Central memory CD8-positive, alpha-beta T cell (primary cell): ENCODE measurements at places on chromosomes 1 and 21.

DNA sequence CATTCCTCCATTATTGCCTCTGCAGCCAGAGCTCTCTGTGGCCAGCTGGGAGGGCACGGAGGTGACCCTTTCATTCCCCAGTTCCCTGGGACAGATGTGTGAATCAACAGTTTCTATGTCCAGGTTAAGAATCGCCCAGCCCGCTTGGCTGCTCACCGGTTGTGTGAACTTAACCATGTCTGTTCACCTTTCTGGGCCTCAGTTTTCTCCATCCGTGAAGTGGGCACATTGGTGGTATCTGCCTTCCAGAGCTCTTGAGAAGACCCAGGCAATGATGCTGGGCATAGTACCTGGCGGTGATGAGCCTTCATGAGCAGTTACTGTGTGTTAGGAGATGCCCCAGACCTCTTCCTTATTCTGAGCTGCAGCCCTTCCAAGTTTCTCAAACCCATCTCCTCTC is 238.3 kb downstream of the MATN1 start:
- H3K27me3 ChIP-seq, result no peaks in the 10 kb centered on the region
- H3K4me3 ChIP-seq, result no peak overlapping the region
- no peak overlapping the region for H3K27ac ChIP-seq
- no peaks in the 10 kb centered on the region for H3K36me3 ChIP-seq
- H3K4me1 ChIP-seq, result no peaks in the 10 kb centered on the region

DNA sequence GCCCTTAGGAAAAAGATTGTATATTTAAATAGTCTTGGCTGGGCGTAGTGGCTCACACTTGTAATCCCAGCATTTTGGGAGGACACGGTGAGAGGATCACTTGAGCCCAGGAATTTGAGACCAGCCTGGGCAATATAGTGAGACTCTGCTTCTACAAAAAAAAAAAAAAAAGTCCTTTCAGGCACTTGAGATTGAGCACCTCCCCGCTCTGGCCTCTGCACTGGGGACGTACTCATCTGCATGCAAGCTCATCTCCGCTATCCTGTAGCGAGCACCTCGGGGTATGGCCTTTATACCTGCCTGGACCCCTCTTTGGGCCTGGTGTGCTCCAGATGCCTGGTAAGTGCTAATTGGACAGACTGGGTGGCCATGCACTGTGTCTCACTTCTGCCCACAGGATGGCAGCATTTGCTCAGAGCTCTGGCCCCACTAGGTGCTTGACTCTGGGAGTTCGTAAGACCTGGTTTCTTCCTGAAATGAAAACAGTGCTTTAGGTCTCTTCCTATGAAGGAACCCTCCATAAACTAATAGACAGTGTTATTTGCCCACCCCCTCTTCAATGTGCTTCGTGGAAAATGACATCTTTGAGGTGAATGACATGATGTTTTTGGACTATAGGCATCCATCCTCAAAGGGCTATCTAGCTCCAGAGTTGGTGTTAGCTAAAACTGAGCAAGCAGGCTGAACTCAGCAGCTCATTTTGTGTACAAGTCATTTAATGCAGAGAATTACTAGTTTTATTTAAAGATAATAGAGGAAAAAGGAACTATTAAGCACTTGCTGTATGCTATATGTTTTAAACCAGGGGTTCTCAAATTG is 61.7 kb upstream of the ADAR start:
- no peak overlapping the region for H3K27ac ChIP-seq
- H3K4me3 ChIP-seq, result no peak overlapping the region
- H3K36me3 ChIP-seq, result no peaks in the 10 kb centered on the region

DNA sequence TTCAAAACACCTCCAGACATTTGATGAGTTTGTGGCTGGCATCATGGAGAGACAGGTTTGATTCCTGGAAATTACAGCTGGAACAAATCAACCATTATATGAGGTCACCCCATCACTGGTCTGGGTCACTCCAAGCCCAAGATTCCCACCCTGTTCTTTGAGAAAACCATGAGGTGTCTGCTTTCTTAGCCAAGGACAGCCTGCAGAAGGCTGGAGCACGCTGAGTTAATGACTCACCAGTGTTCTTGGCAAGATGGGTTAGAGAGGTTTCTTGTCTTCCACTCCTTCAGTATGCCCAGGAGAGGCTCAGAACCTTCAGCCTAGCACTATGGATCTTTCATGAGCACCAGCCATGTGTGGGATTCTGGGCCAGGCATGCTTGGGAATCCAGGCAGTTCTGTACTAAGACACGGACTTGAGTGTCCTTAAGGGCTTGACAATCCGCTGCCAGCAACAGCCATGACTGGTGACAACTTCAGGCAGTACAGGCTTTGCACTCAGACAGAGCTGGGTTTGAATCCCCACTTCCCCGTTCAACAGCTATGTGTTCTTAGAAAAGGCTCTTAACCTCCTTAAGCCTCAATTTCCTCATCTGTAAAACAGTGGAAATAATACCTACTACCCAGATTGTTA is 43.9 kb downstream of the GRHL3 start:
- H3K27me3 ChIP-seq, result no peaks in the 10 kb centered on the region
- H3K27ac ChIP-seq, result no peak overlapping the region

DNA sequence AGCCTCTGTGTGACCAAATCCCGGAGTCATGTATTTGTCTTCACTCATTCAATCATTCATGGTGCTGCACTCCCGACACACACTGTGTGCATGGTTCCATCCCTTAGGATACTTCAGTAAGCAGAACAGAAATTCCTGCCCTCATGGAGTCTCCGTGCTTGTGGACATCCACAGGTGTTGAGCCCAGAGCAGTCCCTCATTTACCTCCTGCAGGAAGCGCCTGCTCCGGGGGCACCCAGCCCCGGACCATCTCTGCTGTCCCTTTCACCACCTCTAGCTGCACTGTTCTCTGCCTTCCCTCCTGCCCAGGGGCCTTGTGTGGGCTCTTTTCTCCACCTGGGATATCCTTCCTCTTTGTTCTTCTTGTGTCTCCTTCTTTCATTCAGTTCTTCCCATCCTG is 9.5 kb upstream of the ZBTB21 start:
- no peaks in the 10 kb centered on the region for H3K4me1 ChIP-seq
- peaks cover 36% of the 10 kb centered on the region for H3K27me3 ChIP-seq
- no peak for DNase-seq
- no peak overlapping the region for H3K4me3 ChIP-seq
- H3K36me3 ChIP-seq, result no peaks in the 10 kb centered on the region

GRCh38 chr1:18657506-18658201 is 27.0 kb downstream of the PAX7 start:
- H3K4me3 ChIP-seq, result no peak overlapping the region
- H3K4me1 ChIP-seq, result peaks cover 6% of the 10 kb centered on the region
- no peaks in the 10 kb centered on the region for H3K36me3 ChIP-seq
- peaks cover 87% of the 10 kb centered on the region for H3K27me3 ChIP-seq
- DNase-seq, result no peak

GRCh38 chr1:195754303-195754702 is 853.9 kb downstream of the KCNT2 start:
- DNase-seq, result no peak
- no peaks in the 10 kb centered on the region for H3K36me3 ChIP-seq
- H3K4me3 ChIP-seq, result no peak overlapping the region
- no peak overlapping the region for H3K27ac ChIP-seq
- H3K27me3 ChIP-seq, result no peaks in the 10 kb centered on the region

- H3K27ac ChIP-seq, result no peak overlapping the region
- H3K4me1 ChIP-seq, result no peaks in the 10 kb centered on the region
- no peak for DNase-seq
- no peaks in the 10 kb centered on the region for H3K27me3 ChIP-seq
- H3K36me3 ChIP-seq, result no peaks in the 10 kb centered on the region
Measured at GRCh38 chr21:28336314-28336713, 656.4 kb downstream of the LTN1 start.

- H3K27me3 ChIP-seq, result no peaks in the 10 kb centered on the region
- no peak overlapping the region for H3K4me3 ChIP-seq
- no peaks in the 10 kb centered on the region for H3K36me3 ChIP-seq
- DNase-seq, result no peak
Measured at GRCh38 chr21:15289896-15290841, 225.4 kb upstream of the NRIP1 start.

- no peak overlapping the region for H3K27ac ChIP-seq
- peaks cover 1% of the 10 kb centered on the region for H3K36me3 ChIP-seq
- no peaks in the 10 kb centered on the region for H3K27me3 ChIP-seq
- H3K4me1 ChIP-seq, result no peaks in the 10 kb centered on the region
Measured at GRCh38 chr1:224486801-224487583, 52.4 kb upstream of the WDR26 start.

GRCh38 chr1:241470908-241471590 is 48.5 kb downstream of the FH start:
- DNase-seq, result no peak
- H3K4me3 ChIP-seq, result no peak overlapping the region

GRCh38 chr1:226560243-226560642 is 11.7 kb downstream of the STUM start:
- no peak for DNase-seq
- no peaks in the 10 kb centered on the region for H3K36me3 ChIP-seq
- no peaks in the 10 kb centered on the region for H3K4me1 ChIP-seq
- peaks cover 18% of the 10 kb centered on the region for H3K27me3 ChIP-seq
- no peak overlapping the region for H3K27ac ChIP-seq

- no peaks in the 10 kb centered on the region for H3K36me3 ChIP-seq
- no peak overlapping the region for H3K4me3 ChIP-seq
- no peak for DNase-seq
- peaks cover 1% of the 10 kb centered on the region for H3K4me1 ChIP-seq
Measured at GRCh38 chr1:3038571-3039181, 17.4 kb downstream of the ACTRT2 start.

DNA sequence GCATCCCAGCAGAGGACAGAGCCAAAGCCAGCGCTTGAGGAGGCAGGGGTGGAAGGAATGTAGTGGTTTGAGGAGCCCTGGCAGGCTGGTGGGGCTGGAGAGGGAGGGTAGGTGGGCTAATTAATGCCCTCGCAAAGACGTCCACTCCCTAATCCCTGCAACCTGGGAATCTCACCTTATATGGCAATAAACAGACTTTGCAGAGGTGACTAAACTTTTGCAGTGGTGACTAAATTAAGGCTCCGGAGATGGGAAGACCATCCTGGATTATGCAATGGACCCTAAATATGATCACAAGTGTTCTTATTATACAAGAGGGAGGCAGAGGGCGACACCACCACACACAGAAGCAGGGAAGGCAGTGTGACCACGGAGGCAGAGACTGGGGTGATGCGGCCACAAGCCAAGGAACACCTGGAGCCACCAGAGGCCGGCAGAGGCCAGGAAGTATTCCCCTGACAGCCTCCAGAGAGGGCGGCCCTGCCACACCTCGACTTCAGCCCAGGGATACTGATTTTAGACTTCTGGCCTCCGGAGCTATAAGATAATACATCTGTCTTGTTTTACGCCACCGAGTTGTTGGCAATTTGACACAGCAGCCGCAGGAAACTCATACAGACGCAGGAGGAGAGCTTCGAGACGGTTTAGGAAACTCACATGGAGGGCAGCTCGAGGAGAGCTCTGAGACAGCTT is 23.1 kb upstream of the NPPB start:
- no peak overlapping the region for H3K27ac ChIP-seq
- H3K27me3 ChIP-seq, result peaks cover 52% of the 10 kb centered on the region
- H3K4me1 ChIP-seq, result no peaks in the 10 kb centered on the region
- no peaks in the 10 kb centered on the region for H3K36me3 ChIP-seq

- no peak overlapping the region for H3K4me3 ChIP-seq
- no peak for DNase-seq
- H3K4me1 ChIP-seq, result no peaks in the 10 kb centered on the region
- H3K27me3 ChIP-seq, result peaks cover 11% of the 10 kb centered on the region
- H3K27ac ChIP-seq, result no peak overlapping the region
- H3K36me3 ChIP-seq, result peaks cover 4% of the 10 kb centered on the region
Measured at GRCh38 chr21:35197992-35198431, 148.9 kb upstream of the RUNX1 start.

- peaks cover 28% of the 10 kb centered on the region for H3K36me3 ChIP-seq
- no peak overlapping the region for H3K4me3 ChIP-seq
- H3K27ac ChIP-seq, result no peak overlapping the region
- no peak for DNase-seq
- H3K4me1 ChIP-seq, result no peaks in the 10 kb centered on the region
- no peaks in the 10 kb centered on the region for H3K27me3 ChIP-seq
Measured at GRCh38 chr1:109926662-109927300, 16.1 kb downstream of the CSF1 start.

GRCh38 chr1:154423304-154423987 is 18.3 kb downstream of the IL6R start:
- H3K36me3 ChIP-seq, result peaks cover under 1% of the 10 kb centered on the region
- H3K27ac ChIP-seq, result no peak overlapping the region
- H3K4me1 ChIP-seq, result peaks cover 22% of the 10 kb centered on the region
- no peaks in the 10 kb centered on the region for H3K27me3 ChIP-seq

DNA sequence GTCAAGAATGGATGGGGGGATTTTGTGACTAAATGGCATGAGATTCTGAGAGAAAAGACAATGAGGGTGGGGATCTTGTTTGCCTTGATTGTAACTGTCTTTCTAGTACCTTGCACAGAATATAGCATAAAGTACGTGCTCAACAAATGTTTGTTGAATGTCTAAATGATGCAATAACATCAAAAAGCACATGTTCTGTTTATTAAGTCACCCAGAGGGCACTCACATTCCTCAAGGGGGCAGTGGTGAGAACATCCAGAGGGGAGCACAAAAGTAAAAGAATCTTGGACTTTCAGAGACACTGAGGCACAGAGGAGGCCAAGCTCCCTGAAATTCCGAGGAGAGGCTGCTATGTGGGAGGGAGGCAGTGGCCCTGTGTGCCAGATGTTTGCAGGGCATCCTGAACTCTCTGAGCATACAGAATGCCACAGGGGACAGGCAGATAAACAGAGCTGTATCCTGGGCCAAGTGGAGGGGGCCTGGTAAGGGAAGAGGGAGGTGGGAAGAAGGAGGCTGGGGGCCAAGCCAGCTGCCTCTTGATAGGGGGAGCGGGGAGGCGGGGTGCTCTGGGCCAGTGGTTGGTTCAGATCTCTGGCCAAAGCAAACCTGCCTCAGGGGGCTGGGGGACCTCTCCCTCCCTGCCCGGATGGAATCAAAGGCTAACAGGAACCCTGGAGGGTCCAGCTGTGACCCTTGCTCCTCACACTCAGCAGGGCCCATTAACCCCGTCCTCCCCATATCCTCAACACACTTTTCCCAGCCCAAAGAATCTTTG is 6.5 kb upstream of the ATP1A2 start:
- H3K36me3 ChIP-seq, result no peaks in the 10 kb centered on the region
- no peak overlapping the region for H3K27ac ChIP-seq
- H3K27me3 ChIP-seq, result peaks cover 12% of the 10 kb centered on the region
- H3K4me3 ChIP-seq, result no peak overlapping the region
- no peaks in the 10 kb centered on the region for H3K4me1 ChIP-seq
- no peak for DNase-seq

- H3K4me3 ChIP-seq, result no peak overlapping the region
- no peaks in the 10 kb centered on the region for H3K36me3 ChIP-seq
- no peak for DNase-seq
- H3K27me3 ChIP-seq, result no peaks in the 10 kb centered on the region
- peaks cover 5% of the 10 kb centered on the region for H3K4me1 ChIP-seq
Measured at GRCh38 chr1:183871142-183871541, 66.2 kb downstream of the RGL1 start.

DNA sequence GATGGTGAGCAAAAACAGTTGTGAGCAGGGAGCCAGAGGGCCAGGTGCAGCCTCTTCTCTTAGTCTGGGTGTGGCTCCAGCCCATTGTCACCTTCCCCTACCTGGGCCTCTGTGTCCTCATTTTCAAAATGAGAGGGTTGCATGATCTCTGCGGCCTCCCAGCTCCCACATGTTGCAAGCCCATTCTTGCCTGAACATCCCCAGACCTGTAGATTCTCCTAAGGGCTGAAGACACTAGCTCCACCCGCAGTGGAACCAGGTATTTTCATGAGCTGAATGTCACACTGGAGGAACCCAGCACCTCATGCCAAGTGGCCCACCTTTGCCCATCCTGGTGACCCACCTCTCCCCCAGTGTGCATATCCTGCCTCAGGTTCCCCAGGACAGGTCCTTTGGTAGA is 12.3 kb downstream of the IKBKE start:
- peaks cover 37% of the 10 kb centered on the region for H3K36me3 ChIP-seq
- no peak for DNase-seq
- H3K4me3 ChIP-seq, result no peak overlapping the region
- H3K27me3 ChIP-seq, result no peaks in the 10 kb centered on the region
